AG10803 (cell line): ENCODE measurements at places on chromosomes 5 and 9.
A peak's percentile ranks its signal among the peaks of the same experiment; 100 is the strongest.

GRCh38 chr5:38426986-38427950 is 129.2 kb downstream of the LIFR start:
- DNase-seq: no peak

- no peak for DNase-seq
Observed at GRCh38 chr5:107935645-107936044, 264.9 kb upstream of the EFNA5 start.

- DNase-seq: peak; percentile 21
Observed at GRCh38 chr5:136155761-136156160, 23.1 kb downstream of the SMAD5 start.

GRCh38 chr5:167916706-167917105 is 374.7 kb upstream of the WWC1 start:
- peak; percentile 76 for DNase-seq
